ENCODE measurements at places on chromosomes 16 and 17. TPM values are rescaled to one million over a fixed set of nuclear protein-coding genes. Genes with fewer than 3 reads are reported as not detected.

DNA sequence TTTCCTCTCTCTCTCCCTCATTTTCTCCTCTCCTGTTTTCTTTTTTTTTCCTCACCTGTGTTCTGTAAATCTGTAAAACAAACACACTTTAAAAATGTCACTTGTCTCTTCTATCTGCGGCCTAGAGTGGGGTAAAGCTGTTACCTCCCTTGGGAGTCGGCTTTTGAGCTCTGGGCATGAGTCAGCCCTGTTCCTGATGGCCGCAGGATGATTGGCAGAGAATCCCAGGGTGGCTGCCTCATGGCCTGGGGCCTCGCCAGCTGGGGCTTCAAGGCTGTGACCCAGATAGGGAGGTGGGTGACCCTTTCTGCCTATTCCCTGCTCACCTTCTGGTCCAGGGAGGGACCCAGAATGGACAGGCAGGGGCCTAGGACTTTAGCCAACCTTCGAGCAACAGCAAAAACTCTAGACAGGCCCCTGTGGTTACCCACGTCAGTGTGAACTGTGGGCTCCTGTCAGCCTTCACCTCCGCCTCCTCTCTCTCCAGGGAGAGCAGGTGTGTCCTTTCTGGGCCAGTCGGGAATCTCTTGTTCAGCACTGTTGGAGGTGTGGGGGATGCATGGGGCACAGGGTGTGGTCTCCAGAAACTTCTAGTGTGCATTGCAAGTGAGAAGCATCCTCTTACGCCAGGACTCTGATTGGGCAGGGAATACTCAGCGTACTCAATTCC lies 87.4 kb downstream of the RAP1GAP2 start:
- no peaks in the 10 kb centered on the region for H3K36me3 ChIP-seq
- no peak for DNase-seq
- peak overlapping the region; percentile 85 for H3K27ac ChIP-seq
- H3K4me3 ChIP-seq: no peak overlapping the region
- H3K27me3 ChIP-seq: no peaks in the 10 kb centered on the region

The SECTM1 gene
- total RNA-seq: 0.16 TPM

The VPS35 gene
- total RNA-seq: 51.8 TPM

The USP7 gene
- total RNA-seq: 169 TPM

- DNase-seq: no peak
- H3K27me3 ChIP-seq: no peaks in the 10 kb centered on the region
- H3K4me3 ChIP-seq: no peak overlapping the region
- H3K27ac ChIP-seq: no peak overlapping the region
These were observed 15.4 kb upstream of the GFAP start for GRCh38 chr17:44930667-44931066.
